ENCODE measurements at places on chromosomes 6 and 20.

DNA sequence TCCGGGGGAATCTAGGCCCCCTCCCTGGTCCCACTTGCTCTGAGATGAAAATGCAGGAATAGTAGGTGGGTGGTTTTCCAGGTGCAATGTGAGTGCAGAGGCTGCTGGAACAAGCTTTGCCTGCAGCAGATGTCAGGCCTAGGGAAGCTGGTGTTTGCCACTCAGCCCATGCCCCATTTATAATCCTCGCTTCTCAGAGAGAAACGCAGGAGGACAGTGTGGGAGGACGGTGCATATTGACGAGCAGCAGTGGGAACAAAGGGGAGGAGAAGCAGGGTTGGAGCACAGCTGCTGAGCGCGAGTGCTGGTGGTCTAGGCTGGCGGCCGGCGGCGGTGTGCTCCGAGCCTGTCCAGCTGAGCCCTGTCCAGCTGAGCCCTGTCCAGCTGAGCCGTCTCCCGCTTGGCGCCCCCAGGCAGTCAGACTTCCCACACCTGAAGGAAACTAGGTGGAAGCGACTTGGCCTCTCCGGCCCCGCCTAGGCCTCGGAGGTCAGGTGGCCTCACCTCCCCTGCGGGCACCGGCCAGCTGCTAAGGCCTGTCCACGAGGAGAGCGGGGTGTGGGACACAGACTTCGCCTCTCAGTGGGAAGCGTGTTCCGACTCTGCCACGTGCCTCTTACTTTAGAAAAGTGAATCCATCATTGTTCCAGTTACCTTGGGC lies 49.7 kb upstream of the FRMD1 start:
- DNase-seq, result no peak

DNA sequence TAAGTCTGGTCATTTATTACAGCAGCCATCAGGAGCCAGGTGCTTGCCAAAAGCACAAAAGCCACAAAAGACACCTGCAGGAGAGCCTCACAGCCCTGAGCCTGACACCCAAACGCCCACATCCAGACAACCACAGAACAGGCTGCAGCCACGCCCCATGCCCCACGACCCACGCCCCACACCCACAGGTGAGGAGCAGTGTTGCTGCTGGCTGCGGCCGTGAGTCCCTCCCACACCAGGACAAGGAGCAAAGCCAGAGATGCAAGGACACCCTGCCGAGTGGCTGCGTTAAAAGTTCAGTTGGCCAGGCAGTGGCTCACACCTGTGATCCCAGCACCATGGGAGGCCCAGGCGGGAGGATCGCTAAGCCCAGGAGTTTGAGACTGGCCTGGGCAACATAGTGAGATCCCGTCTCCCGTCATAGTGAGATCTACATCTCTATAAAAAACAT lies 43.0 kb downstream of the SLC2A4RG start:
- no peak for DNase-seq

- DNase-seq, result no peak
These were observed 842.1 kb upstream of the MANEA start for GRCh38 chr6:94735270-94735669.

DNA sequence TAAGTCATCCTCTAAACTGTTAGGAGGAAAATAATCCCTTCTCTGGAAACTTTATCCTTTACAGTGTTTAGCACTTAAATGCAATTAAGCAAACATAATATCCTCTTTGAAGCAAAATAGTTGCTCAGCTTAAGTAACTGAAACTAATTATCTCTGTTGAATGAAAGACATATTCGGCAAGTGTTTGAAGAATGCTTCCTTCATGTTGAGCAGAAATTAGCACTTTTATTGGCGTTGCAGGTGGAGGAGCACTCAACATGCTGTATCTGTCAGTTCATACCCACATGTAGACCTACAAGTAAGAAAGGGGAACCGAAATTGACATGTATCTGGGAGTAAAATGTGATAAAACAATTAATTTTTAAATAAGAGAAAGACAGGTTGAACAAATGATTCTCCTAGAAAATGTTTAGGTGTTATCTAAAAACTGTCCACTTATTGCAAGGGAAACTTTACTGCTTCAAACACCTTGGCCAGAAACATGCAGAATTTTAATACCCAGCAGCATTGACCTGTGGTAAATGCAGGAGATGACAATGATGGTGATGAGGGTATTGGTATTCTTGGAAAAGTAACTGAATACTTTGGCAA lies 987.0 kb upstream of the MAP3K7 start:
- DNase-seq, result no peak

DNA sequence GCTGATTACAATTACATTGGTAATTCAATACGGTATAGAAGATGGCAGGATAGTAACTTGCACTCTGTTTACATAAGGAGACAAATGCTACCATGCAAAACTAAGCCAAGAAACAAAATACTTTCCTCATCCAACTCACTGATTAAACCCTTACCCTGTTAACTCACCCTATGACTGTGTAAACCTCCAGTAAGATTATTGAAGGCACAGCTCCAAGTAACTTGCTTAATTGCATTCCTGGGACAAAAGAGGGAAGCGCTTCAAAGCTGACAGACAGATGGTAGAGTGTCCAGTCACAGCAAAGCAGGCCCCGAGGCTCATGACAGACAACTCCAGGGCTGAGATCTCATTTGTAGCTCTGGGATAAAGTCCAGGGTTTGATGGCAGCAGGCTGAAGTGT lies 6.9 kb upstream of the KIF16B start:
- no peak for DNase-seq

- no peak for DNase-seq
These were observed 105.0 kb downstream of the PREX1 start for GRCh38 chr20:48722737-48723191.

DNA sequence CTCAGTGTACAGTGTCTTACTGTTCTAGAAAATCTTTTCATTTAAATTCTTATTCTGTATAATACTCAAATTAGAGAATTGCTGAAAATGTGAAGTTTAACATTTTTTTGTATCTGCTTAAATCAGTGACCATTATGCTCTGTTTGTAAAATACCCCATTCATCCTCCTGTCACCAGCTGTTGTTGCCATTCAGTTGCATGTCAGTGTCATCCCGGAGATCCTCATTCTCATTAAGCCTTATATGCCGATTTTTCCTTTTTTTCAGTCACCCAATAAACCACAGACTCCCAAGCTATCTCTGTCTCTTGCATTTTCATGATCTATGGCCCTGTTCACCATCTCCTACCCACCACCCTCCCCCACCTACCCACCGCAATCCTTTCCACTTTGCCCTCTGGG lies 20.4 kb downstream of the GTF2H5 start:
- DNase-seq, result no peak

GRCh38 chr6:56440551-56440981 lies 193.2 kb upstream of the COL21A1 start:
- no peak for DNase-seq

GRCh38 chr6:132131758-132132157 lies 180.6 kb upstream of the CCN2 start:
- DNase-seq, result no peak

DNA sequence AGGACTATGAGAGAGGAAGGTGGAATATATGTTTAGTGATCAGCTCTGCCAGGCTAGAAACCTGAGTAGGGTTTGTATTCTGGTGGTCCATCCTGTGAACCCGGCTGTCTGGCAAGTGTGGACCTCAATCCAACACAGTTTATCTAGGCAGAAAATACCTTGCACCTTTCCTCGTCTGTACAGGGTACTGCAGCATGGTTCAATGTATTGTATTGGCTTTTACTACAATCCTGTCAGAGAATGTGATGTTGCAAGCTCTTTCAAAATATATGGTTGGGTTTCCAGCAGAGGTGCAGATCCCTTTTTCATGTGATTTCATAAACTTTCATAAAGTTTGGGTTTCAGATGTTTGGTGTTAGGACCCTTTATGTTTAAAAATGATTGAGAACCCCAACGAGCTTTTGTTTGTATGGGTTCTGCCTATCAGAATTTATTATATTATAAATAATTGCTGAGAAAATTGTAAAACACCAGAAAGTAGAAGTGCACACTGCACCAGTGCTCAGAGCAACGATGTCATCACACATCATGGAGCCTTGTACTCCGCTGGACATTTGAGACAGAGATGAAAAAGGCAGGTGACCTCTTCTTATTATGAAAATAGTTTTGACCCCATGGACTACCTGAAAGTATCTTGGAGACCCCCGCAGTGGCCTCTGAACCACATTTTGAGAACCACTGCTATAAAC lies 106.6 kb downstream of the RTN4IP1 start:
- DNase-seq, result no peak

DNA sequence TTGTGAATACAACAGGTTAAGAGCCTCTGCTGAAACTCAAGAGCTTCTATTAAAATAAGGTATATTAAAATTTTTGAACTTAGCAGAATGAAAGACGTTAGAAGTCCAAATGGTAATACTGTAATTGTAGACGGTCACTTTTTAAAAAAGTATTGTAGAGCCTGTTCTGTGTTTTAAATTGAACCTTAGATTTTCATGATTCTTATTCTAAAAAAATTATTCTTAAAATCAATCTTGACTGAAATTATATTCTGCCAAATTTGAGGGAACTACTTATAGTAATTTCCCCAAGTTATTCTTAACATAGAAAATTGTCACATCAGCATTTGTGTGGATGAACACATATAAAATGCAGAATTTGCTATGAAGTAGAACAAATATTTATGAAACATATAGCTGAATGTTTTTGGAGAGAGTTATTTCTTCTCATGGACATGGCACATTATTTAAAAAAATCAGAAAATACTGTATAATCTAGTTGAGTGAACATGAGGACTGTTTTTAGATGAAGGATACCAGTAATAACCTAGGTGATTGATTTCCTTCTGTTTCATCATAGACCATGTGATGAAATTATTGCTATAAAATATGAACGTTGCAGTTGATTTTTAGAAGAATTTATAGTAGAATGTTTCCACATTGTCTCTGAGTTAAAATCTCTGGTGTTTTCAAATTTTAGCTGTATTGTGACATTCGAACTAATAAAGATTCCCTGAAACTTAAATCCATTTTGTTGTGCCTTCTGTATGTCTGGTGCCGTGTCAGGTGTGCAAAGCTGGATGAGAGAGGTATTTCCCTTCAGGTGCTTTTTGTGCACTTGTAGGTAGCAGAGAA lies 2.8 kb downstream of the TBPL1 start:
- no peak for DNase-seq

- DNase-seq, result no peak
These were observed 128.0 kb downstream of the RIN2 start for GRCh38 chr20:19885939-19886660.

- DNase-seq, result no peak
These were observed 429.9 kb upstream of the ARID1B start for GRCh38 chr6:156347246-156347645.

DNA sequence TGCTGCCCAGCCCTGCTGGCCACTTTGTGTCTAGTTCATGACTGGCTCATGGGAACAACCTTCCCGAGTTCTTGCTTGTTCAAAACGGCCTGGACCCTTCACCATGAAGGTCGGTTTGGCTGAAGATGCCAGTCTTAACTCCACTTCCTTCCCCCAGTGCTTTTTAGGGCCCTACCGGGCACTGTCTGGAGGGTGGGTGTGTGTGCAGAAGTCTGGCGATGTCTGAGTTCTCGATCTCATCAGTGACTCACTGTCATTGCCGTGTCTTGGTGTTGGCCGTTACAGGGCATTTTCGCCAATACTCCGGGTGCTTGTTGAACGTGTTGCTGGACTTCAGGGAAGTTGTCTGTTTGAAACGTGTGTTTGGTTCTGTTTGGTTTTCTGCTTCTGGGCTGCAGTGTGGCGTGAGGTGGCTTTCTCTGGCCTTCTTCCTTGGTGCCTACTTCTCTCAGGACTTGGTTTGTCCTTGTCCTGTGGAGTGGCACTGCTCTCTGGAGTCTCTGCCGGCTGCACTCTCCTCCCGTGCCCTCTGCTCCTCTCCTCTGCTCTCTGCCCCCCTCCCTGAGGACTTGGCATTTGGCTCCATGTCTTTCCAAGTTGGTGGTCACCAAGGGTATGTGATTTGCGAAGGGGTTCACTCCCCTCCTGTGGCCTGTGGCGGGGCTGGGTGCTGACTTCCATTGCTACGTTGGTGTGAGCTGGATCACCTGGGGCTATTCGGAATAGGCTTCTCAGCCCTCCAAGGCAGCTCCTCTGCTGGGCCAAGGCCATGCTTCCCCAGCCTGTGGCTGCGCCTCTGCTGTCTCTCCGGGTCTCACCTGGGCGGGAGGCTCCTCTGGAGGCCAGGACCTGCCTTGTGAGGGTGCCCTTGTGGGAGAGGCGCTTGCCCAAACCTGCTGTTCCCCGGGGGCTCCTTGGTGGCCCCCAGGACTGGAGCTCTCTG lies 38.2 kb downstream of the PYGB start:
- no peak for DNase-seq

GRCh38 chr6:170317076-170317475 lies 10.5 kb downstream of the FAM120B start:
- no peak for DNase-seq

GRCh38 chr6:158422629-158423238 lies 110.5 kb downstream of the TULP4 start:
- no peak for DNase-seq

DNA sequence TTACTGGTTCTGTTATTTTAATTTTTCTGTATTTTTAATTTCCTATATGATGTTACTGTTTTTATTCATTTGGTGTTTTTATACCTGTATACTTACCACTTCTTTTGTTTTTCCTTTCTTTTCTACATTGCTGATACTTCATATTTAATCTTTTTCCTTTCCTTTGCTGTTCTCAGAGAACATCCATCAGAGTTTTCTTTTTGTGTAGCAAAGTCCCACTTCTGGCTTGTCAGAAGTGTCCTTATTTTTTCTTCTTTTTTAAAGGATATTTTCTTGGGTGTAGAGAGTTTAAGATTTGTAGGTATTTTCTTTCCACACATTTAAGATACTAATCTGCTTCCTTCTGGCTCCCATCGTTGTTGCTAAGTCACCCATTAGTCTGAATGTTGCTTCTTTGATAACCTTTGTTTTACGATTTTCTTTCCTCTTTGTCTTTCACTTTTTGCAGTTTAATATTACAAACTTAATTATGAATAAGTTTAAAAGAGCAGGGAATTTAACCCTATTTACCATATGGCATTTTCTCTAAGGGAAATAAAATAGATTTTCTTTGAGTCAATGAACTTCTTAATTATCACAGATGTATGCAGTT lies 18.5 kb downstream of the CD2AP start:
- no peak for DNase-seq

DNA sequence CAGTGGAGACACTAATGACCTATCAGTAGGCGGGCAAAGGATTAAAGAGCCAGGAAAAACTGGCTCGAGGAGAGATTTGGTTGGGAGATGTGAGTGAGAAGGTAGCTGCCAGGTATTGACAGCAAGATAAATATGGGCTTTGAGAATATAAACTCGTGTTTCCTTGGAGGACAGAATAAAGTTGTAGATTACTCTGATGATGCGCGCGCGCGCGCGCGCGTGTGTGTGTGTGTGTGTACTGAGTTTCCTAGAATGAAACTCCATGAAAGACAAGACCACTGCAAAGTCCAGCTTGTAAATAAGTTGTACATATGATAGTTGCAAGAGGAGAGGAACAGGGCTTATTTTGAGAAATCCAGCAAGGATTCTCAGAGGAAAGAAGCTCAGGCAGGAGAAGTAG lies 13.3 kb upstream of the TREM2 start:
- no peak for DNase-seq

- DNase-seq, result no peak
These were observed 16.9 kb upstream of the RFPL4B start for GRCh38 chr6:112330071-112330878.

DNA sequence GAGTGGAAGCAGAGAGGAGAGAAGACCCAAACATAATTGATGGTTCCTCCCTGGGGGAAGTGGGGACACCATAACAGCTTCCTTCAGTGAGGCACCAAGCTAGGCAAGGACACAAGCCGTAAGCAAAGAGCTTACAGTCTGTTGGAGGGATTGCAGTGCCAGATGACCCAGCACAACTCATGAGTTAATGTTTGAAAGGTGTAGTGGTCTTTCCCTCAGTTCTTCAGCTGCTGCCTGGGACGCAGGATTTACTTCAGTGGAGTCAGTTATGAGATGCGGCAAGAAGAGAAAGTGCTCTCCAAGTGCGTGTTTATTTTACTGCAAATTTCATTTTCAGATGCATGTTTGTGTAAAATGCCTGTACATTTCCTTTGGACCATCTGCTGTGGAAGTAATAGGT lies 38.7 kb upstream of the SLC17A4 start:
- DNase-seq, result no peak
